Hematopoietic multipotent progenitor cell treated with erythropoietin and hydrocortisone succinate and interleukin-3 and kit ligand, for 17 days (in vitro differentiated cells): ENCODE measurements at places on chromosomes 2 and 18.

DNA sequence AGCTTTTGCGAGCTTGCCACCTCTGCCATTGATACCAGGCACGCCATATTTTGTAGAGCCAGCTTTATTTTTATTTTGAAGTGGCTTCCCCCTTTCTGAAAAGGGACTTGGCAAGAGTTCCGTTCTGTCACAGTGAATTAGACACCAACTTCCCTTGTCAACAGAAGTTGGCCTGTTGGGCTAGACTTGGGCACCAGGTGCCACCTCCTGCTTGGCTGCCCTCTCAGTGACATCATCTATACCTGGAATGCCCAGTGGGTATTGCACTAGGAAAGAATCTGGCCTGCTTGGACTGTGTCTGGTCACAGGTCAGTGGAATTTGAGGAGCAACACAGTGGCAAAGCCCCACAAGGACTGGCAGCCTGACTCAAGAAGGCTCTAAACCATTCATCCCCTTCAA is 101.0 kb downstream of the BCL2L11 start:
- DNase-seq: no peak

DNA sequence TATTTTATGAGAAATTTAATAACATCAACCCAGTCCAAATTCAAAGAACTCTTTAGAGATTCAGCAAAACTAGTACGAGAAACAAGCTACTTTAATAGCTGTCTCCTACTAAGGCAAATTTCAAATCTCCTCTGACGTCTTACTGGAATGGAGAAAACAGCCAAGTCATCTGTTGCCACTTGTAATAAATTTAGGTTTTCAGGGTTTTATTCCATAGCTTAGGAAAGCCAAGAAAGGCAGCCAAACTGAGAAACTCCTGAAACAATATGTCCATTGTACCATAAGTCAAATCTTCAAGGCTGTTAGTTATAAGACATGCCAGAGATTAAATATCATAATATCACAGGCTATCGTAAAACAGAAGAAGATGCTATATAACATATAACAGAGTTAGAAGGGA is 524.6 kb upstream of the SETBP1 start:
- no peak for DNase-seq

DNA sequence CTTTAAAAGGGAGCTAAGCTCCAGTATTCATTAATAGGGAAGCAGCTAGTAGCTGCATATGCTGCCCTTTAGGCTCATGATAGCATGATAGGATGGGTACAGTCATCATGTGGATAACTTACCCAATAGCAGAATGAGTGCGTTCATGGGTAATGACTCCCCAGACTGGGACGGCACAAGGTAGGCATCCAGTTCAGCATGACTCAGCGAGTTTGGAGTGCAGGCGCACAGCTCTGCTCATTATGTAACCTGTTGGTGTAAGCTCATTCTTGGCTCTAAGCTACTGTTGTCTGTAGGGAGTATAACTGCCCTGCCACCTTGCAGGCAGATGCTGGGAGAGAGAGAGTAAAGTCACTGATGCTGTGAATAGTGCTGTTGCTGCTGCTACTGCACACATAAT is 209.2 kb upstream of the SYT4 start:
- no peak for DNase-seq

DNA sequence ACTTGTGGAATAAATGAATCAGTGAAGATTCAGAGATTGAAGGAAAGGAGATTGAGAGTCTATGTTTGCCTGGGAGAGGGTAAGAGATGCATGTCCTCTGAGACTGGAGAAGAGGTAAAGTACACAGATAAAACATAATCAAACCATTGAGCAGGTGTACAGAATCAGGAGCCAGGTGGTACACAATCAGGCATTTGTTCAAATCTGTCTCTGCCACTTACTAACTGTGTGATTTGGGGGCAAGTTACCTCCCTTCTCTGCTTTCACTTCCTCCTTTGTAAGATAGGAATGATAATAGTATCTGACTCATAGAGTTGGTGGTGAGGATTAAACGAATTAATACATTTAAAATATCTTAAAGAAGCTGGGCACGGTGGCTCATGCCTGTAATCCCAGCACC is 94.0 kb downstream of the CDK15 start:
- no peak for DNase-seq
